ENCODE measurements at places on chromosomes 7 and 10. TPM values are rescaled to one million over a fixed set of nuclear protein-coding genes. Genes with fewer than 3 reads are reported as not detected.

GRCh38 chr10:43238462-43238861, 28.4 kb downstream of the RASGEF1A start:
- DNase-seq: no peak

DNA sequence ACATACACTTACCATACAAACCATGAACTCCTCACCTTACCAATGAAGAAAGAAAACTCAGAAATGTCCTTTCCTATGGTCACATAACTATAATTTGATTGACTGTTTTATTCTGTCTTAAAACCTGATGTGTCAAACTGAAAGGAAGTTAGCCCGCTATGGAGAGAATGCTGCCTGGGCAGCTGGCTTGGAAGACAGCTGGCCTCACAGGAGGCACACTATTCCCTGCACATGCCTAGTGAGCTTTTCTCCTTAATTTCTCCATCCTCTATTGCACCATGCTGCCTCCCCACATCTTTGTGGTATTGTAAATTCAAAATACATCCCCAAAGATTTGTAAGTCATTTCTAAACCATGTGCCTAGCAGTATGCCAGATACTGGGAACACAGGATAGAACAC, 163.3 kb downstream of the STK31 start:
- DNase-seq: no peak

DNA sequence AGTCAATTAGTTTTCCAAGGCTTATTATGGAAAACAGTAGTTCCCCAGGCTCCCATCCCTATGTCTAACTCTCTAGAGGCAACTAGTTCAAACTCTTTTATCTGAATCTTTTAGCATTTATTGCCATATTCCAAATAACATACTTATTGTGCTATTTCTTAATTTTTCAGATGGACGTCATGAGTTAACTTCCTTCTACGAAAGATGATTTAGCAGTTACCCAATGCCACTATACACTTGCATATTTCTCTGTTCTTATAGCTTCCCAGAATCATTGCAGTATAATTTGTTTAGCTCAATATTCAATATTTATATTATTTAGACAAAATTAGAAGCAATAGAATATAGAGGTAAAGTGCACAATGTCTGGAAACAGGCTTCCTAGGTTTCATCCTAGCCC, 52.8 kb downstream of the REEP3 start:
- DNase-seq: no peak

GRCh38 chr7:87152897-87153641, 816 bp downstream of the DMTF1 start:
- DNase-seq: peak; percentile 32

DNA sequence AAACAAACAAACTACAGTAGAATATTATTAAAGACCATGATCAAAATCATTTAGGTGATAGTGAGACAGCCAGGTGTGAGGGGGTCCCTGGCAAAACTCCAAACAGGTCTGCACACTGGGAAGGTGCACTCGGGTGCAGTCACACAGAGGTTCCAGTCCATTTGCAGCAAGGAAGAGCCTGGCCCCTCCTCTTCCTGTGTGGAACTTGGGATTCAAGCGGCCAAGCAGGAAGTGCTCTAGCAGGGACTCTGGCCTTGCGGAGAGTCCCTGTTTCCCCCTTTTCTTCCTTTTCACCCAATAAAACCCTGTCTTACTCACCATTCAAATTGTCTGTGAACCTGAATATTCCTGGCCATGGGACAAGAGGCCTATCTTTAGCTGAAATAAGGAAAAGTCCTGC, 181.8 kb downstream of the LRRTM3 start:
- DNase-seq: peak; percentile 1

DNA sequence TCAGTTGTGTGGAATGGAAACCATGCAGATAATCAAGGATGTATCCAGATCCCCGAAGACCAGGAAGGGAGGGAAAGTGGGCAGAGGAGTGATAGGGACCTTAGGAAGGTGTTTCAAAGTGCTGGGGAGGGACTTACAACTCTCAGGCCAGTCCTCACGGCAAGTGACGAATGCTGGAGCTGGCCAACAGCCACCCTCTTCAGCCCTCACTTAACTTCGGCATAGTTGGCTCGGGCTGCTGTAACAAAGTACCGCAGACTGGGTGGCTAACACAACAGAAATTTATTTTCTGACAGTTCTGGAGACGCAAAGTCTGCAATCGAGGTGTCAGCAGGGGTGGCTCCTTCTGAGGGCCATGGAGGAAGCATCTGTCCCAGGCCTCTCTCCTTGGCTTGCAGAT, 265.9 kb upstream of the YAE1 start:
- DNase-seq: peak; percentile 95

- no peak for DNase-seq
Measured at GRCh38 chr10:34886906-34887642, 72.0 kb upstream of the PARD3 start.

DNA sequence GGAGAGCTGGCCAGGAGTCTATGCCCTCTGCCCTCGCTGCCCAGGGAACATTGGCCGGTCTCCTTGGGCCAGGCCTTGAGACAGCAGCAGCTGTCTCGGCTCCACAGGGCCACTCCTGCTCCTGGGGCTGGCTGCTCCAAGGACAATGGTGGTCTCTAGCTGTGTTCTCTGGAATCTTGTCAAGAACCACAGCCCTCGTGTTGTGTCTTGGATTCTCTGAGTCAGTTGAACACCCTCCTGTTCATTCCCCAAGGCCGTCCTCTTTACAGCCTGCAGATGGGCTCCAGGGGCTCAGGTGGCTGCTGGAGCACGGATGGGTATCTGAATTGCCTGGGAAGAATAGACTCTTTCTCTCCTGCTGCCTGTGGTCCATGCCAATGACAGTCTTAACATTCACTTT, 511.1 kb downstream of the GLRX3 start:
- DNase-seq: no peak

DNA sequence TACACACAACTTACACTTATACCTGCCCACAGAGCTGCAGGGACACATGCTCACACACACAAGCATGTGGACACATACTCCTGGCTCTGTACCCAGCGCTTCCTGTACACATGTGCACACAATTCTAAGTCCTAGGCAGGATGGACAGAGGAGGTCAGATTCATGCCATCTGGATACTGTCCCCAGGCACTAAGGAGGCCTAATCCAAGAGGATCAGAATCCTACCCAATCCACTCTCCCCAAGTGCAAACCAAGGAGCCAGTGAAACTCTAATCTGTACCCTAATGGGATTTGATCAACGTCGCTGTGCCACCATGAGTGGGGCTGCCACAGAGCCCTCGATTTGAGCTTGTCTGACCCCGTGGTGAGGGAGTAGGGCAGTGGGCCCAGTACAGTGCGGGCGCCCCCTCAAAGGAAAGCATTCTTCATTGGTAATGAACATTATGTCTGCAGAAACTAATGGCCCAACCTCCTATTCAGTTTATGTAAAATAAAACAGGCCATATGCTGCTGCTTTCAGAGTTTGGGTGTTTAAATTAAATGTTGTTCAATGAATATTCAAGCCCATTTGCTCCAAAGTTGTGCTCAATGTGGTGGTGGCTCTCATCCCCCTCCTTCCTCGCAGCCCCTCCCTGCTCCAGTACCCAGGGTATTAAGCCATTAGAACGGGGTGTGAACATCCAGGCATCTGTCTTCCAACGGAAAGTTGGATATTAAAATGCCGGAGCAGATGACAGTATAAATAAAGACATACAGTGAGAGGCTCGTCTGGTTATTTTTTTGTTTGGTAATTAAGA, 26.4 kb downstream of the RPS24 start:
- no peak for DNase-seq

DNA sequence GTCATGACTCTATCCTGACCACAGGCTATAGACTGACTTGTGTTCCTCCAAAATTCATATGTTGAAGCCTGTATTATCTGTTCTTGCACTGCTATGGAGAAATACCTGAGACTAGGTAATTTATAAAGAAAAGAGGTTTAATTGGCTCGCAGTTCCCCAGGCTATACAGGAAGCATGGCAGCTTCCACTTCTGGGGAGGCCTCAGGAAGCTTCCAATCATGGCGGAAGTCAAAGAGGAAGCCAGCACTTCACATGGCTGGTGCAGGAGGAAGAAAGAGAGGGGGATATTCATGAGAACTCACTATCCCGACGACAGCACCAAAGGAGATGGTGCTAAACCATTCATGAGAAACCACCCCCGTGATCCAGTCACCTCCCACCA, 84.3 kb upstream of the KDM7A start:
- no peak for DNase-seq

MSMB gene
- total RNA-seq: not detected

HHEX gene
- total RNA-seq: not detected

LRRC18 gene
- not detected for total RNA-seq

ITGA8 gene
- 0.25 TPM for total RNA-seq

GPR85 gene
- total RNA-seq: 0.15 TPM

IRF5 gene
- total RNA-seq: 1.8 TPM

PAX4 gene
- not detected for total RNA-seq

AOC1 gene
- not detected for total RNA-seq
